ENCODE measurements at places on chromosomes 7 and 10.
A peak's percentile ranks its signal among the peaks of the same experiment; 100 is the strongest.

DNA sequence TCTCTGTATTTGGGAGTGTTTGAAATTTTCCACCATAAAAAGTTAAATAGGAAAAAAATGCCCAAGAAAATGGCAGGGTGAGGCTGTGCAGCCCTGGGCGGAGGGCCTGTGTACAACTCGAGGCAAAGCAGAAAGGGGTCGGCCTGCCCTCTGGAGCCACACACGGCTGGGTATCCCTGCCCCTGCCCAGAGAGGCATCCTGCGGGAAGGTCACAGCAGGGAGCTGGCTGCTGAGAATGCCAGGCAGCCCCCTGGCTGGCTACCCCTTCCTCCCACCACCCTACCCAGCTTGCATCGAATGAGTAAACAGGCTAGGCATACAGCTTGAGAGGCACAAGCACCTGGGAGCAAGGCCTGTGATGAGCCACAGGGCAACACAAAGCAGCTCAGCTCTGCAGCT, 46.1 kb downstream of the CAMK2B start:
- no peak for DNase-seq

- no peak for DNase-seq
Observed at GRCh38 chr10:131818510-131819234, 82.1 kb upstream of the PPP2R2D start.

GRCh38 chr7:125169088-125169487, 239.5 kb upstream of the POT1 start:
- no peak for DNase-seq

DNA sequence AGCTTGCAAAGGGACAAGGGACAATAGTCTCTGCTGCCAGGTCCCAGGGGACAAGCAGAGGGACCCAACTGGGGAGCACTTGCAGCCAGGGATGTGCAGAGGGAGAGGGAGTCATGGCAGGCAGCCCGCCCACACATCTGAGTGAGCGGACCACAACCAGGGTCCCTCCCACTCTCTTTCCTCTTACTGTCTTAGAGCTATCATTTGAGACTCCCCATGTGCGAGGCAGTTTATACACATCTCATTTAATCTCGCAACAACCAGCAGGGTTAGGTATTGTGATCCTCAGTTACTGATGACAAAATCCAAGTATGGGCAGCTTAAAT, 70.2 kb downstream of the BEND7 start:
- no peak for DNase-seq

DNA sequence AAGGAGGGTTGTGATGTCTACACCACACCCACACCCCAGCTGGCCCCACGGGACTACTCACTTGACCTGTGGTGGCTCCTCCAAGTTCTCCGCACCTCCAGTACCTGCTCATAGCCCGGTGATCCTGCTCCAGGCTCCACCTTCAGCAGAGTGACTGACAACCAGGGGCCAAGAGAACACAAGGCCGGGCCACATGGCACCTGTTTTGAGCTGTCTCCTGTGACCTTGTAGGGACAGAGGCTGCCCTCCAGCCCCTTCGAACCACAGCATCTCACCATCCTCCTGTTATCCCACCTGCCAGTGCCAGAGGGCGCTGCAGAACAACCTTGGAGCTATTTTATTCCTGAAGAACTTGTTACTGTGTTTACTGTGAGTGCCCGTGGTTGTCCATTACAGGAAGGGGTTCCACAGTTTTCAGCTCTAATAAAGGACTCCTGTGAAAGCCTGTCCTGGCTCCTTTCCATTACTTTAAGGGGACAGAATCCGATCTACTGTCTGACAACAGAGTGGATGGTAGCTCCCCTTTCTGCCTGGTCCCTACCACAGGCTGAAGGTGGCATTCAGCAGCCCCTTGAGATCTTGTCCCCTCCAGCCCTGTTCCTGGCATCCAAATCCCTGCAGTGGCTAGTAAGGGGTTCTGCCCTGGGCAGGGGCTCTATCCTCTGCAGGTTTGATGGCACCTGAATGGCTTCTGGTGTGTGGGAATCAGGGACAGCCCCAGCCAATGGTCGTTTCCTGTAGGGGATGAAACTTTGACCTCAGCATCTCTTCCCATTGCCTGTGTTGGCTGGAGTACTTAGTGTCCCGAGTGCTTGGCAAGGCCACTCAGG, 50.8 kb downstream of the C10orf120 start:
- no peak for DNase-seq

DNA sequence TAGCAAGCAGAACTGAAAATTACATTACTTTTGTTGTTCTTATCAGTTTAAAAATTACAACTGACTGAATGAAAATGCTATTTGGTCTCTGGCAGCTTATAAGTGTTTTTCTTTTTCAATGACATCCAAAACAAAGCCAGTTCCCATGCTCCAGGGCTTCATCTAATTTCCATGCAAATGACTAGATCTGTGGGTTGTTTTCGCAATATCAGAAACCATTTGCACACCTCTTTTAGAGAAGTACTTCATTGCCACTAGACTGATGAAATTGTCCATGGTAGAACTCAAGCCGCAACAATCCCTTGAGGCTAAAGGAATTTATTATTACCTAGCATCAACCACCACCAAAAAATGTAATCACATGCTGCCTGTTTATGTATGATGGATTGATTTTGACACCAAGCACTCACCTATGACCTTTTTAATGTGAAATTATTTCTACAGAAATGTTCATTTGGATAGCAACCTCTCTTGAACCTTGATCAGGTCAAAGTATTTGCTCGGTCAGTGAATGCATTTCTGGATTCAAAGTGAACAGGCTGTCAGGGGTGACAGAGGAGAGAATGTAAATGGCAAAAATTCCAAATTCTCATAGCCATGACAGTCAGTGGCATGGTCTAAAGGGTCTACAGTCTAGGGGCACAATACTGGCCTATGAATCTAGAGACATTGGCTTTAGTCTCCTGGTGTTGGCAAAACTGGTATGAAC, 769.3 kb downstream of the SORCS1 start:
- no peak for DNase-seq

DNA sequence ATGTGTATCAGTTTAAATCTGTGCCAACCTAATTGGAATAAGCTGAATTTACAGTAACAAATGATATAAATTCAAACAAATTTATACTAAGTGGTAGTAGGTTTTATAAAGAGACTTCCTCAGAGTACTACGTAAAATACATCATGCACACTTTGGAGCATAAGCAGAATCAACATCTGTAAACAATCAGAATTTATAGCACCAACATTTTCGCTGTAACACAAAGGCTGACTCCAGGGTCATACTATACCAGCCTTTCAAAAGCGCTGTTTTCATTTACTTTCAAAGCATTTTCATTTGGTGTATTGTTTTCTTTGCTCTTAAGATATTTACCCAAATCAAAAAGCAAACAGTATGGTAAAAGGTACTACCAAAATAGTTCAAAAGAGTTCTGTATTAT, 29.3 kb upstream of the TMEM168 start:
- DNase-seq: no peak

DNA sequence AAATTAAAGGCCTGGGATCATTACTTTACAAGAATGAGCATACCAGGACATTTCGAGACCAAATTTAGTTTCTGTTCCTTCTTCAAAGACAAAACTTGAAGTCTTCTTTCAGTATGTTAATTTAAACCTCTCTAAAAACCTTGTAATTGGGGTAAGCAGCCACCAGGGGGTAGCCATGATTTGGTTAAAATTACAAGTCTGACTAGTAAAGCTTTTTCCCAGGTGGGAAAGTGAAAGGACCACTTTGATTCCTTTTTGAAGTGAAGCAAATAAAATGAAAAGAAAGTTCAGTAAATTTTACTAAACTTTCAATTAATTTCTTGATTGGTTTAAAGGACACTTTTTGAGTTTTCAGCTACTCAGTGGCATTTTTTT, 294.3 kb downstream of the BBS9 start:
- no peak for DNase-seq

GRCh38 chr10:11009471-11010308, 8.0 kb upstream of the CELF2 start:
- no peak for DNase-seq

DNA sequence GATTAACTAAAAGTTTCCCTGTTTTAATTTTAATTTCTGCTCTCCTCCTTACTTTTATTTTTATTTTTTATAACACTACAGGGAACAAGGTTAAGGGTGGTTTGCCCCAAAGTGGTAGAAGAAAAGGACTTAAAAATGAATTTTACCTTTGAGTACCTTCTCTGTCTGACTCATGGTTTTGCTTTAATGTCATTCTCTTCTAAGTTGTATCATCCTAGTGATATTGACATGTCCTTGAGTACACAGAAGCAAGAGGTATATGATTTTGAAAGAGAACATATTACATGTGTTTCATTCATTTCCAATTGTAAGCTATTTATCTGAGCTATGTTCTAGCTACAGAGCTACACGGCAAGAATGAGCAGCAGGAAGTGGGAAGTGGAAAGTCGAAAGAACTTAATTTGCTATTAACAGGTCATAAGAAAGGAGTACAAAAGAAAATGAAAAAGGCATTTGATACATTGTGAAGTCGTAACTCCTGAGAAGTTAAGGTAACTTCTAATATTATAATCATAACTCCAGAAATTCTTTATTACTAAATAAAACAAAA, 112.5 kb downstream of the SEMA3A start:
- DNase-seq: no peak

- peak; percentile 82 for DNase-seq
Observed at GRCh38 chr7:10939911-10940703, 33.6 kb upstream of the PHF14 start.

- no peak for DNase-seq
Observed at GRCh38 chr10:30455816-30456215, 21.8 kb downstream of the MAP3K8 start.

GRCh38 chr7:24191362-24191761, 92.6 kb upstream of the NPY start:
- no peak for DNase-seq

- no peak for DNase-seq
Observed at GRCh38 chr10:119449760-119450461, 92.6 kb downstream of the RGS10 start.

- DNase-seq: no peak
Observed at GRCh38 chr7:21070571-21071090, 283.9 kb upstream of the SP8 start.
